ENCODE measurements at places on chromosomes 3 and 15. TPM values are rescaled to one million over a fixed set of nuclear protein-coding genes. Genes with fewer than 3 reads are reported as not detected.

The CSPG4 gene
- total RNA-seq, result 9.6 TPM

The LMAN1L gene
- total RNA-seq, result 3.1 TPM

The P2RY14 gene
- 2.5 TPM for total RNA-seq

DNA sequence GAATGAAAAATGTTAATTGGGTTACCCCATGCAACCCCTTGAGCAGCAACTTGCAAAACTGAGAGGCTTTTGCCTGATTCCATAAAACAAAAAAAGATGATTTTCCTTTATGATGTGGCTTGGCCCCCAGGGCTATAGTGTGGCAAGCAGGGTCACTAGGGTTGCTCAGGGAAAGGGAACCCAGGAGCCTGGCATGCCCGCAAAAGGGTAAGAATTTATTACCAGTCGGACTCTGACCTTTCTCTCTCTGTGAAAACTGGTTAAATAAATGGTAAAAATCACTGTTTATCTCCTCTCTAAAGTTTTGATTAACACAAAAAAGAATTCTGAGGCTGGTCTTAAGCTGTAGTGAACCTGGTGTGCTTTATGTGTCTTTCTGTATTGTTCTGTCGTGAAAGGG, 37.7 kb upstream of the SEC61A1 start:
- DNase-seq, result no peak

GRCh38 chr3:30344288-30344687, 262.1 kb upstream of the TGFBR2 start:
- DNase-seq, result no peak
